ENCODE measurements at places on chromosomes 5 and 9.
A peak's percentile ranks its signal among the peaks of the same experiment; 100 is the strongest.

- DNase-seq: no peak
These were observed 14.9 kb upstream of the NDUFB6 start for GRCh38 chr9:32587901-32588300.

- no peak for DNase-seq
These were observed 142.9 kb downstream of the AOPEP start for GRCh38 chr9:94869415-94869843.

DNA sequence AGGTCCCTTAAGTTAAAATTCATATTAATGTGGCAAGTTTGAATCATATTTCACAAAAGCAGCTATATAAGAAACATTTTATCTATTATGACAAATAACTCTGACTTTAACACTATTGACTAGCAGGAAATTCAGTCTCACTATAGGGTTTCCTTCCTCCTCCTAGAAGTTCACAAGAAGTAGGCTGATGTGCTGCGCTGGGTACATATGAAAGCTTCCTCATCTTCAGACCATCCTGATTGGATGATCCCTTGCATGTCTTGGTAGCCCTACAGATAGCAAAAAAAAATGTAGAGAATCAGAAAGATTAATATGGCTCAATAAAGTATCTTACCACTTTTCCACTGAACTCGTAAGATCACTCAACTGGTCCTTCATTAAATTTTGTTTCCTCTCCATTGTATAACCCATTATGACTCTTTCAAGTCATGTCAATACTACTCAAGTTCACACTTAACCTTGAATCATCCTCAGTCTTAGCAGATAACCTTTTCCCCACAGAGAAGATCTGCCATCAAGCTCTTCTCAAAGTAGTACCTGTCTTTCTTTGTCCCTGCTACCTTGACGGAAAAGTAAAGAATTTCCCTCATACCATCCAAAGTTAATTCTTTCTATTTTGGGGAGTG, 11.5 kb upstream of the PSIP1 start:
- DNase-seq: no peak

- DNase-seq: no peak
These were observed 17.1 kb downstream of the SCAI start for GRCh38 chr9:125126019-125126746.

GRCh38 chr5:143316337-143316736, 87.1 kb downstream of the NR3C1 start:
- DNase-seq: no peak

DNA sequence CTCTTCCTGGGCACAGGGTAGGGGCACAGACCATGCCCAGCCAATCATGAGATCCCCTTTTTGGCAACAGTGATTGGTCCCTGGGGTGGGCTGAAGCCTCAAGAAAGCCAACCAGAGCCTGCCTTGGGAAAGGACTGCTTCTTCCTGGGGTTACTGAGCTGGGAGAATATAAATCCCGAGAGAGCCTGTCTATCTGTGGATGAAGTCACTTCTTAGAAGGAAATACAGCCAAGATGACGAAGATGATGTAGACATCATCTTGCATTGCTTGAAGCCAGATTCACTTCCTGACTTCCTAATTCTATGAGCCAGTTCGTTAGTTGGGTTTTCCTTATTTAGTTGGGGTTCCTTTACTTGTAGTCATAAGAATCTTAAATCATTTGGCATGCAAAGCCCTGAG, 50.1 kb upstream of the PWWP2A start:
- no peak for DNase-seq

DNA sequence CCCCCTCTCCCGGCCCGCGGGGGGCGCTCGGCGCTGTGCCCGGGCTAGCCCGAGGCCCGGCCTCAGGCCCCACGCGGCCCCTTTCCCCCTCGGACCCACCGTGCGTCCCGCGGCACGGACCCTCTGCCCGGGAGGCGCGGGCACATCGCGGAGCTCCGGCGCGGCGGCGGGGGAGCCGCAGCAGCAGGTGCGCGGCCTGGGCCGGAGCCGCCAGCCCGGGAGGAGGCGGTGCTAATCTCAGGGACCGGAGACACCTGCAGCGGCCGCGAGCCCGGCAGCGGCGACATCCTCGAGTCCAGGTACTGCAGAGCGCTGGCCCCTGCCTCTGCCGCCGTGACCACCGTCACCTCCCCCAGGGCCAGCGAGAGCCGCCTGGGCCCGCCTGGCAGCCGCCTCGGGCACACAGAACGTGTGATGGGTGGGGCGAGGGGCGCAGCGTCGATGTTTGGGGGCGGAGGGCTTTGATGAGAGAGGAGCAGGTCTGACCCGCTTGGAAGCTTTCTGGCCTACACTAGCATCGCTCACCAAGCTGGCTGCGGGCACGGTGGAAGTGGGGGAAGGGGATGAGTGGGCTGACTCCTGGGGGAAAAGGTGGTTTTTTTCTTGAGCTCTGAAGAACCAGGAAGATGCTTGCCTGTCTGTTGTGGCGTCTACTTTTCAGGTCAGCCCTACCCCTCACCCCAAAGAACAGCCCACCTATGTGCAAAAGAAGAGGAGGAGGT, 524 bp downstream of the CYFIP2 start:
- peak; percentile 67 for DNase-seq

DNA sequence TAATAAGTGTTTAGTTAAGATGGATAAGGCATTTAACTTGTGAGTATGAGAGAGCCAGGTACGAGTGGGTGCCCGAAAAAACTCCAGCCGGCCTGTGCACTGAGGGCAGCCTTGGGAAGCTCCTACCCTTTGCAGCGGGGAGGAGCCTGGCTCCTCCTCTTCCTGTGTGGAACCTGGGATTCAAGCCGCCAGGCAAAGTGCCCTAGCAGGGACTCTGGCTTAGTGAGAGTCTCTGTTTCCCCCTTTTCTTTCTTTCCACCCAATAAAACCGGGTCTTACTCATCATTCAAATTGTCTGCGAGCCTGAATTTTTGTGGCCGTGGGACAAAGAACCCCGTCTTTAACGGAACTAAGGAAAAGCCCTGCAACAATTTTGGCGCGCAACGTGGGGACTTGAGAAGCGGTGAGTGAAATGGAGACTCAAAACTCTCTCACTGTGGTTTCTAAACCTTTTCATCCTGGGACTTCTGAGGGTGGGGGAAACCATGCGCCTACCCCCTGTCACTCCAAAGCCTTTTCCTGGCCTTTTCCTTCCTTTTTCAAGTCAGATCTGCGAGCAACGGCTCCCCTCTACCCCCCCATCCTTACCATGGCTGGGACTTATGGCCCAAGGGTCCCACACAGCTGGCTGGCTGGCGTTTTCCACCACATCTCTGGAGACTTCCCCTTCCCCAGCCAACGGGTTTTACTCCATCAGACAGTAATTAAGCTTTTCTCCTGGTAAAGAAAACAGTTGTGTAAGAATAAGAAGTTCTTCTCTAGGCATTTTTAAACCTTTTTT, 535.7 kb upstream of the ACO1 start:
- peak; percentile 18 for DNase-seq

GRCh38 chr9:89458768-89459496, 39.0 kb downstream of the SEMA4D start:
- DNase-seq: no peak

DNA sequence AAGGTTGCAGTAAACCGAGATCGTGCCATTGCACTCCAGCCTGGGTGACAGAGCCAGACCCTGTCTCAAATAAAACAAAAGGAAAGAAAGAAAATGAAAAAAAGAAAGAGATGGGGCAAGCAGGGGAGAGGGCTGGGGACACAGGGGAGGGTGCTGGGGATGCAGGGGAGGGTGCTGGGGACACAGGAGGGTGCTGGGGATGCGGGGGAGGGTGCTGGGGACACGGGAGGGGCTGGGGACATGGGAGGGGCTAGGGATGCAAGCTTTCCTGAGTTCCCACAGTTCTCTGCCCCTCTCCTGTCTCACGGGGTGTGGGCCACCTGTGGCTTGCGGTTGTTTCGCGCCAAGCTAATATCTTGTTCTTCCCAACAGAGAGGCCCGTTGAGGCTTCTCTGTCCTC, 7.2 kb downstream of the PDCD6 start:
- no peak for DNase-seq

DNA sequence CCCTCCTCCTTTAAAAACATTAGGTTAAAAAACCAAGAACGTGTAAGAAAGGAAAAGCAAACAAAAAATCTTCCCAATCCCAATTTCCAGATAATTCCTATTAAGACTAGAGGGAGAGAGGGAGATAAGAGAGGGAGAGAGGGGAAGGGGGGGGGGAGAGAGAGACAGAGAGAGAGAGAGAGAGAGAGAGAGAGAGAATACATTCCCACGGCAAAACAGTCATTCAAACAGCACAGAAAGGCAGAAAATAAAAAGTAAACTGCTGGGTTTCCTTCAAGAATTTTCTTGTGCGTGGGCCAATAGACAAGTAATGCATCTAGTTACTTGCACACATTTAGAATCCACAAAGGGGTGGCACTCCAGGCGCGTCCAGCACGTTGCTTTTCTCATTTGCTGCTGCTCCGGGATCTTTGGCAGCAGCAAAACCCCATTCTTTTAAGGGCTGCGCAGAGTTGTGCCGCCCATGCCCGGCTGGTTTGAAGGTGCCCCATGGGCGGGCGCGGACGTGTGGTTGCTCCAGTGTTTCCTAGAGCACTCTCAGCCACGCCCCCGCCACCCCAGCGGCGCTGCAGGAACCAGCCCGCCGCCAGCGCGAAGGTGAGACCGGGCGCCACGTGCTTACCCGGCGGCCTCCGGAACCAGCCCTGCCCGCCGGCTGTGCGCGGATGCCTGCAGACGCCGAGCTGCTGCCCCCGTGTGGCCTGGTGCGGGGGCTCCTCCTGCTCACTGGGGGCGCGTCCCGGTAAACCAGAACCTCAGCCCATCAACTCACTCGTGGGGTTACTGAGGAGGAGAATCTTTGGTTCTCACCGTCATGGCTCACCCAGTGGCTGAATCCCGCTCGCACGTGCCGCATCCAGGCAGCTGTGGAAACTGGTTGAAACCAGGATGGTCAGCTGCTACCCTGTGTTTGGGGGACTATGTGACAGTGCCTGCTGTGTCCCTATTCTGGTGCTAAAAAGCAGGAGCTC, 44.6 kb downstream of the STC2 start:
- DNase-seq: peak; percentile 78

DNA sequence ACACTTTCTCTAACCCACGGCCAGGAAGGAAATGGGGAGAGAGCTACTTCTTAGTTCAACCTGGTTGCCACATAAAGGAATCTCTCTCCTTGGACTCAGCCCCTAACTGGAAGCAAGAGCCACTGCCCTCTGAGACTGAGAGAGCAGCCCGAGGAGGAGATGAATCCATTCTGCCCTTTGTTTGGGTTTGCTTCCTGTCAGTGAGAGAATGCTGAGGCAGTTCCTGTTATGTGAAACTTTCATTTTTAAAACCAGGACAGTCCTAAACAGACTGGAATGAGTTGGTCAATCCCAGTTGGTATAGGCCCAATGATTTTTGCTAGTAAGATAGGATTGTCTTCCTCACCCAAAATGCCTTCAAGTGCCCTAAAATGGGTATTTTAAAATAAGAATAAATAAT, 205.1 kb downstream of the NTRK2 start:
- DNase-seq: no peak

DNA sequence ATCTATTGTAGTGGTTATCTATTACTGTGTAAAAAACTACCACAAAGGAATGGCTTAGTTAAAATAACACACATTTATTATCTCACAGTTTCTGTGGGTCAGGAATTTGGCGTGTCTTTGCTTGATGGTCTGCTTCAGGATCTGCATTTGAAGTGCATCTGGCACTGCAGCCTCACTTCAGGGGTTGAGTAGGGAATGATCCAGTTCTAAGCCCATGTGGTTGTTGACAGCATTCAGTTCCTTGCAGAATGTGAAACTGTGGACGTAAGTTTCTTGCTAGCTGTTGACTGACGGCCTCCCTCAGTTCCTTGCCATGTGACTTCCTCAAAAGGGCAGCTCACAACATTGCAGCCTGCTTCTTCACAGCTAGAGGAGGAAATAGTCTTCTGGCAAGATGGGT, 2.1 kb upstream of the OGN start:
- no peak for DNase-seq

- no peak for DNase-seq
These were observed 74.6 kb downstream of the MRPL36 start for GRCh38 chr5:1724822-1725602.

DNA sequence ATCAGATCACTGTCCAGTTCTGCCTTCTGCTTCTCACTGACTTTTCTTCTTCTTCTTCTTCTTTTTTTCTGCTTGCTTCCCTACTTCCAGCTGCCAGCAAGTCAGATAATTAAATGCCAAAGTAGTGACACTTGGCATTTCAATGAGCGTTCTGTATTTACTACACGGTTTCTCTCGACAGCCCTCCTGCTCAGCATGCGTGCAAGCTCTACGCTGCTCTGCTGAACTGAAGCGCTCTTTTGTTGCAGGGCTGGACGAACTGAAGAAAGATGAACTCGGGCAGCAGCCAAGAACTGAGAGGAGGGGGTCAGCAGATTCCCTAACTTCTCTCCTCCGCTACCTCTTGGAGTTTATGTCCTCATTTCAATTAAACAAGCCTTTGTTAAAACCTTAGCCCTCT, 319.1 kb downstream of the GLIS3 start:
- DNase-seq: peak; percentile 7

GRCh38 chr9:73684601-73685000, 532.9 kb downstream of the ANXA1 start:
- DNase-seq: no peak

GRCh38 chr5:154962494-154962893, 21.6 kb downstream of the MRPL22 start:
- no peak for DNase-seq

DNA sequence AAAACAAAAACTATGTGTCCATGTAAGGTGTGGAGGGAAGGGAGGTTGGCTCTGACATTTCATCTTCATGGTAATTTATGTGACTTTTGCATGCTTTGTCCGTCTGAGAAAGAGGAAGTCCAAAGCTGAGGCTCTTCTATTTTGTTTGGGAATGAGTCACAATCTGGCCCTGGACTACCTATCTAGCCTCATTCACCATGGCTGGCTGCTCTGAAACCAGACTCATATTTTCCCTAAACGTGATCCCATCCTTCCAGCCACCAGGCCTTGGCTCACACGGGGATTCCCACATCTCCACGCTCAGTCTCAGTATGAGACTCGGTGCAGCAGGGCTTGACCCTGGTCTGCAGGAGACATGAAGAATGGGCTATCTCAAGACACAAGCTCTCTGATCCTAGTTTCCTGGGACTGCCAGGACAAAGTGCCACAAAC, 672.8 kb downstream of the ACTL7B start:
- no peak for DNase-seq

DNA sequence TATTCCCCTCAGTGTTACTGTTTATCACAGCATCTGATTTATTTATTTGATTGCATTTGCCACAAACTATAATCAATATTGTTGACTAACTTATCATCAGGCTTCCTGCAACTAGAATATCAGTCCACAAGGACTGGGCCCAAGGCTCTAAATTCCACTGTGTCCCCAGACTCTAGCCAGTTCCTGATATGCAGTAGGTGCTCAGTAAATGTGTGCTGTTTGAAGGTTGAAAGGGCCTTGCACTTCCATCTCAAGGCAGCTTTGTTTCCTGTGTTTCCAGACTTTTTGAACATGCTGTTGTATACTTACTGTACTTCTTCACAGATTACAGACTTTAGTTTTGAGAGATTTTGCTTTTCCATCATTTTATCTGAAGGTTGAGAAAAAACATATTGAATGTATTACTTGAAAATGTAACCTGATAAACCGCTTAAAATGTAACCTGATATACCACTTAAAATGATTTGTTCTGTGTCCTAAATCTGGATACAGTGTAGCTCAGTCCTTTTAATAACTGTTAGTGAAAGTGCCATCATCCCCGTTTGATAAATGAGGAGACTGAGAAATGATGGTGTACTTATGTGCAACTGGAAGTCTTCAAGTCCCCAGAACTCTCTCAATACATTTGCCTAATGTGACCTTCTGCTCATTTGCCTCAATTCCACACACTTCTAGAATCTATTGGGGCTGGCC, 18.7 kb downstream of the KIAA1191 start:
- DNase-seq: no peak

Data from NCI-H1417 (cell line).